Stimulated activated CD4-positive, alpha-beta T cell treated with anti-CD3 and anti-CD28 coated beads, Interleukin-4, amount 100 ng/mL, for 24 hours (primary cell): ENCODE measurements at places on chromosomes 11 and 22.

- DNase-seq, result no peak
Observed at GRCh38 chr22:29055192-29055830, 6.3 kb downstream of the C22orf31 start.

DNA sequence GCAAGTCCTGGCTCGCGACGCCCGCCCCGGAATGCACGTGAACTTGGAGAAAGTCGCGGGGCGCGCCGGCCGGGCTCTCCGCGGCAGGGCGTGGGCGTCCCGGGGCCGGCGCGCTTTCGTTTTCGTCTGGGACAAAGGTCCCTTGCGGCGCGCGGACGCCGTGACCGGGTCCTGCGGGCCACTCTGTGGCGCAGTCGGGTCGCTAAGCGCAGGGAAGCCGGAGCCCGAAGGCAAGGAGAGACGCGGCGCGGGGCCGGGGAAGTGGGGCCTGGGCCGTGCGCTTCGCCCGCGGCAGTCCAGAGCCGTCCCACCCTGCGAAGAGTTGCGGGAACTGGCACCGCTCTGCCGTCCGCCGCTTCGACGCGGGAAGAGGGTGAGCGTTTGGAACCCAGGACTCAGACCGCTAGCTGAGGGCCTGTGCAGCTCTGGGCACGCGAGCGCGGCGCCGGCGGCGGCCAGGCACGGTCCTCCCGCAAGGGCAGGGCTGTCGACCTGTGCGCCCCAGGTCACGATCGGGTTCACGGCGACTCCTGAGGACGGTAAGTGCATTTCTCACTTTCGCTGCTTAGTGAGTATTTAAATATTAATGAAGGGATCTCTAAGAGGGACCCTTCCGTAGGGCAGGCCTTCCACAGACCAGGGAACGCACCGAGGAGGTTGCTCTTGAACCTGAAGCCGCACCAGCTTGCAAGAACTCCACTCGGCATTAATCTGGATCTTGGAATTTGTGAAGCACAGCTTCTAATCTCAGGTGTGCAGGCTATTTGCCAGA is 78.0 kb upstream of the PPARA start:
- peak; percentile 53 for DNase-seq

GRCh38 chr11:44456544-44457300 is 108.7 kb upstream of the CD82 start:
- DNase-seq, result no peak

GRCh38 chr11:79193663-79194310 is 247.0 kb downstream of the TENM4 start:
- DNase-seq, result no peak

GRCh38 chr11:96338910-96339705 is 3.9 kb downstream of the MAML2 start:
- peak; percentile 49 for DNase-seq

DNA sequence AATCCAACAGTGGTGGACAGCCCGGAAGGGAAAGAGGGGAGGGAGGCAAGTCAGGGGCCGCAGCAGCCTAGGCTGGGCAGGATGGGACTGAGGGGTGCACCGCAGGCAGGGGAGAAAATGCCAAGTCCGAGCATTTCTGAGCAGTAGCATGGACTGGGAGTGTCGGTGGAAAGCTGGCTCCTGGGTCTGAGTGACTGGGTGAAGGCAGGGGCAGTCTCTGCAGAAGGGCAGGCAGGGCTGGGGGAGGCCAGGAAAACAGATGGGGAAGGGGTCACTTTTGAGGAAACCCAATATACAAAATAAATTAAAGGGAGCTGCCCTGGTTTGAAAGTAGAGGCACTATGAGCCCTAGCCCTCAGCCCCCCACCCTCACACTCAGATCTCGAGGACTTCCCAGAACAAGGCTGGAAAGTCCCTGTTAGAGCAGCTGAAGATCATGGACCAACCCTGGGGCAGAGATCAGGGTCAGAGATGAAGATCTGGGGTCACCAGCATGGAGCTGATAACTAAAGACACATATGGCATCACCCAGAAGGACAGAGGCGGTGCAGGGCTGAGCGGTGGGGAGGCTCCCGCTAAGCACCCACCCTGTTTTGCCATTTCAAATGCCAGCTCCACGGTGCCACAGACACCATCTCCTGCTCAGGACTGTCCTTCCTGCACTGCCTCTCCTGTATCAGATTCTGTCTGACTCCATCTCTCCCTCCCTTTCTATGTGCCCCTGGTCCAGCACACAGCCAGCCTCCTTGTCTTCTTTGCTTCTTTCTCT is 32.4 kb upstream of the ETS1 start:
- no peak for DNase-seq

GRCh38 chr11:61384271-61385242 is 7.8 kb upstream of the TMEM216 start:
- DNase-seq, result no peak

DNA sequence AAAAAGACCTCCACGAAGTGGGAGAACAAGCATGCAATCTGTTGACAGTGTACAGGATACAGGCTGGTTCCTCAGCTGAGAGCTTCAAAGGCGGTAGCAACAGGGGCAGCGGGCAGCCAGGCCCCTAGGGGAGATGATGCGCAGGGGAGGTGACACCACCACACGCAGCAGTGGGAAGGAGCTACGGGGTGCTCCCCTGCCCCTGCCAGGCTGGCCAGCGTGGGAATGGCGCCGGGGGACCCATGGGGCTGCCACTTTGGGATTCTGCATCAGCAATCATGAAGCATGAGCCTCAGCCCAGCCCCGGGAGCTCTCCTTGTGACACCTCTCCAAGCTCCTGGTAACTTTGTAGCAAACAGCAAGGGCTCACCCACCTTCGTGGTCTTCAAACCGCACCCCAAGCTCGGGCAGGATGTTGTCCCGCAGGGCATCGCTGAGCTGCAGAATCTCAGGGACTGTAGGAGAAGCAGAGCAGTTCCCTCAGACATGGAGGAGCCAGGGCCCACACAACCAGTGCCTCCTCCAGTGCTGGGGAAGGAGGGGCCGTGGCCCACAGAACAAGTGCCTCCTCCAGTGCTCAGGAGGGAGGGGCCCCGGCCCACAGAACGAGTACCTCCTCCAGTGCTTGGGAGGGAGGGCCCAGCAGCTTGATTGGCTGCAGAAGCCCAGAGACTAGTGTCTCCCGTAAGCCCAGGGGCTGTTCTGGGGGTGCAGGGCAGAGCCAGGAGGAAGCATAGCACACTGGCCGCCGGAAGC is 14.6 kb upstream of the NAP1L4 start:
- DNase-seq, result no peak
